Hematopoietic multipotent progenitor cell treated with erythropoietin and hydrocortisone succinate and interleukin-3 and kit ligand, for 4 days (in vitro differentiated cells): ENCODE measurements at places on chromosomes 2 and 18.

GRCh38 chr2:129606496-129607270 lies 372.8 kb upstream of the RAB6C start:
- DNase-seq = no peak

DNA sequence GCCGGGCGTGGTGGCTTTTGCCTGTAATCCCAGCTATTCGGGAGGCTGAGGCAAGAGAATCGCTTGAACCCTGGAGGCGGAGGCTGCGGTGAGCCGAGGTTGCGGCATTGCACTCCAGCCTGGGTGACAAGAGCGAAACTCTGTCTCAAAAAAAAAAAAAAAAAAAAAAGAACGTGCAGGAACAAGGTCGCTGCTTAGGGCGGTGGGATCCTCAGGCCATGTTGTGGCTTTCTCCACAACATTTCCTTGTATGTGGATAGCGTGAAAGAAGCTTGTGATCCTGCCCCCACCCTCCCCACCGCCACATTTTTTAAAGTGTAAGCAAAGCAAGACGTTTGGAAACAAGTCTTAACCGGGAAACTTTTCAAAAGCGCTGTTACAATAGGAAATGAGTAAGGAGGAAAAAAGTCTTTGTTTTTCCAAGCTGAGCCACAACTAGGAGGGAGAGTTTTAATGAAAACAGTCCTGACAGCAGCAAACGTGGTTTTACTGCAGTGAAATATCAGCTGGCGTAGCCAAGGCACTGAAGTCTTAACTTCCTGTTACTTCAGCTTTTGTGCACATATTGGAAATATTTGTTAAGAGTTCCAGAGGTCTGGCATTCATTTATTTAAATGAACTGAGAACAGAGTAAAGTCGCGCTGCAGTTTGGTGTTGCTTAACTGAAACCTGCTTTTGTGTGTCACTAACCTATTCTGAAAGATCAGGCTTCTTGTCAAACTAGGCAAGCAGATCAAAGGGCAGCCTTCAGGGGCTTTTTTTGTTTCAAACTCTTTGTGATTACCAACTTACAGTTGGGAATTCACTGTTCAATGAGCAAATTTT lies 3.8 kb downstream of the TGIF1 start:
- DNase-seq = peak; percentile 61

GRCh38 chr2:181407171-181407570 lies 50.0 kb upstream of the ITGA4 start:
- DNase-seq = peak; percentile 43

DNA sequence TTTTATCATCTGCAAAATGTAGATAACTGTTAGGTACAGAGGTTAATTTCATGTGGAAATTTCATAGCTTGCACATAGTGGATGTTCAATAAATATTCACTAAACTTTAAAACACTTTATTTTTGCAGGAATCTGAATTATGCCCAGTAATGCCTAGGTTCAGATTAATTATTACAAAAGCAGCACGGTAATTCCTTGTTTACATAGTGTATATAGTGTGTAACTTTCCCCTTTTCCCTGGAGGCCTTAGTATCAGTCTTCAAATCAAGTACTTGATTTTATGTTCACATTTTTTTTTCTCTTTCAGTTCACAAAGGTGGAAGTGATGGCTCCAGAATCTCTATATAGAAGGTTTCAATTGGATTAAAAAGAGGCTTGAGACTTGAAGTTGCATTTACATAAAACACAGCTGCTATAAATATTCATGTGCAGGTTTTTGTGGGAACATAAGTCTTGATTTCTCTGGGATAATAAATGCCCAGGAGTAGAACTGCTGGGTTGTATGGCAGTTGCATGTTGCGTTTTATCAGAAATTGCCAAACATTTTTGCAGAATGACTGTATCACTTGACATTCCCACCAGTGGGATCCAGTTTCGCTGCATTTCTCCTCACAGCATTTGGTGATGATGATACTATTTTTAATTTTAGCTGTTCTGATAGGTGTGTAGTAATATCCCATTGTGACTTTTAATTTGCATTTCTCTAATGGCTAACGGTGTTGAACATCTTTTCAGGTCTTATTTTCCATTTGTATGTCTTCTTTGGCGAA lies 27.6 kb upstream of the LGALSL start:
- DNase-seq = no peak
